NCI-H2171 (cell line): ENCODE measurements at places on chromosomes 7 and 10.

DNA sequence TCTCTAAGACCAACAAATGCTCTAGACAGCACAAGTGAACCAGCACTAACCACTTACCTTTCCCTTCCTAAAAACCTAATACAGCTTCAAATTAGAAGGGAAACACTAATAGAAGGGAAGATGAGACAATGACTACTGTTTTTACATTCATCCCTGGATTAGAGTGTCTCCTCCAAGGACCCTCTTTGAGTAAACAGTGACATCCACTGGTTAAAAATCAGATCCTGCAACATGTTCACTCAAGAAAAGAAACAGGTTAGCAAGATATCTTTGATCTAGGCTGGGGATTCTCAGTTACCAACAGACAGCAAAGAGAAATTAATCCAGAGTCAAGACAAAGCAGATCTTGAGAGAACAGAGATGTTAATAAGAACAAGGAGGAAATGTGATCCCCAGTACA, 177.7 kb upstream of the GHITM start:
- DNase-seq: peak; percentile 32

DNA sequence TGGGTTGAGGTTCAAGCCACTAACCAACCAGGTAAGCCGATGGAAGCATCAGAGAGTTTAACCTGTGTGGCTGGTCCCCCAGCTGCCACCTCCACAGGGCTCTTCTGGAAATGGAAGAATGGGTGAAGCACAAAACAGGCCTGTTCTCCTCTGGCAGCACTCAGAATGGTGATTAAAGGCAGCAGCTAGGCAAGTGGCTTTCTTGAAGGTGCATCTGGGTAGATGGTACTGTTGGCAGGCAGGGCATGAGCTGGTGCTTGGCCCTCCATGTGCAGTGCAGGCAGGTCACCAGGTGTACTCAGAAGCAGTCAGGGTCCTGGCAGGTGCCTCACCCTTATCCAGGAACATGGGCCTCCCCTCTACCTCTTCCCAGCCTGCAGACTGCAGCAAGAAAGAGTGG, 11.5 kb downstream of the AKR1E2 start:
- no peak for DNase-seq

- no peak for DNase-seq
These were observed 364.7 kb downstream of the RPS24 start for GRCh38 chr10:78398382-78398781.

DNA sequence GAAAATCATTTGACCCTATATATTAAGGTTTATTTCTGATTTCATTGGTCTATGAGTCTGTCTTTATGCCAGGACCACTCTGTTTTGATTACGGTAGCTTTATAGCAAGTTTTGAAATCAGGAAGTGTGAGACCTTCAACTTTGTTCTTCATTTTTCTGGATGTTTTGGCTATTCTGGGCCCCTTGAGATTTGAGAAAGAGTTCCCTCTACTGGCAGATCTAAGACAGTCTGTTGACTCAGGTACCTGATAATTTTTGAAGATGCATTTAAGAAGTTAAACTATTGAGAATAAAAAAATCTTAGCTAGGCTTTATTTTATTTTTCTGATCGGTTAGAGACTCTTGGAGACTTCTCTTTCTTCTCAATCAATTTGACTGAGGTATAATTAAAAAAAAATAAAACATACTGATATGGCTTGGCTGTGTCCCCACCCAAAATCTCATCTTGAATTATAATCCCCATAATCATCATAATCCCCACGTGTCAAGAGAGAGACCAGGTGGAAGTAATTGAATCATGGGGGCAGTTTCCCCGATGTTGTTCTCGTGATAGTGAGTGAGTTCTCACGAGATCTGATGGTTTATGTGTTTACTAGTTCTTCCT, 209.2 kb downstream of the SNX10 start:
- DNase-seq: peak; percentile 30

- DNase-seq: no peak
These were observed 167.5 kb downstream of the ITGB1 start for GRCh38 chr10:32790483-32790882.

GRCh38 chr10:10699427-10699826, 318.2 kb upstream of the CELF2 start:
- no peak for DNase-seq

GRCh38 chr10:127848226-127848625, 44.5 kb downstream of the CLRN3 start:
- DNase-seq: no peak

DNA sequence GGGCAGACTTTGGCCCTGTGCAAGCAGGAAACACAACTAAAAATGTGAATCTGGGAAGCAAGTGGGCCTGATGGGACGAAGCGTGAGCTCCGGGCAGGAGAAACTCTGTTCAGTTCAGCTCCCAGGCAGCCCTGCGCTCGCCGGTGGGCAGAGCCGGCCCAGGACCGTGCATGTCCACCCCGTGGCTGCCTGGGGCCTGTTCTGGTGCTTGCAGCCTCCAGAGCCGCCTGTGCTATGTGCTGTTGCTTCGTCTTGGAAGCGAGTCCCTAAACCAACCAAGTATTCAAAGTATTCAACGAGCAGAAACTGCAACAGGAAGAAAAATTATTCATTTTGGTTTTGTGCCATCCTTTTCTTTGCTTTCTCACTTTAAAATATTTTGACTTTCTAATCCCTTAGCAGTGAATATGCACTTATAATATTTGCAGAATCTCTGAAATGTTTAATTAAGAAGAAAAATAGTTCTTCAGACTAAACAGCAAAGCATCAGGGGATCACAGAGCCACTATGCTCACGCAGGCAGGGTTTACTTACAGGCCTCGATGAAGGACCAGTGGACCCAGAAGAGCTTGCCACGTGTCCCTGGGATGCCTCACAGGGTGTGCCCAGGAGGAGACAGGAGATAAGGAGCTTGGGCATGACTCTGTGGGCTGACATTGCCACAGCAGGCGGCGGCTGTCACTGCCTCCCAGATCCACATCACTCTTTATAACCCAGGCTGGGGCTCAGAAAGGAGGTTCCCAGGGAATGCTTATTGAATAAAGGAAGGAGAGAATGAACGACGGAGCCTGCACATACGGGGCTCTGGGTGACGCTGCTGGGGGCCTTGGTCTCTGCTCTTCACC, 45.6 kb downstream of the VIPR2 start:
- DNase-seq: no peak

- no peak for DNase-seq
These were observed 235.6 kb upstream of the POM121L12 start for GRCh38 chr7:52799817-52800216.

DNA sequence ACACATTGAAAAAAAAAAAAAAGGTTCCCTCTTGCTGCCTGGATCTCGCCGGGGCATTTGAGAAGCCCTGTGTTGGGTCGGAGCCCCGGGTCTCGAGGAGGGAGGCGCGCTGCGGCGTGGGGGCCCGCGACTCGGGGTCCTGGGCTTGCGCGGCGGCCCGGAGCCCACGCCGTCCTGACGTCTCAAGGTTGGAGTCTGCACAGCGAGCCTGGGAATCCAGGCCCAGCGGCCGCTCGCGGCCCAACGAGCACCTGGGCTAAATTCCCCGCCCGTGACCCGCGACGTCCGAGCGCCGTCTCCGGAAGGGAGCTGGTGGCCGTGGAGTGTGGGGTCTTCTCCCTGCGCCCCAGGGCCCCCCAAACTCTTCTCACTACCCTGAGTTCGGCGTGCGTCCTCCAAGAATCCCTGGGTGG, 1.4 kb upstream of the CTBP2 start:
- DNase-seq: no peak

DNA sequence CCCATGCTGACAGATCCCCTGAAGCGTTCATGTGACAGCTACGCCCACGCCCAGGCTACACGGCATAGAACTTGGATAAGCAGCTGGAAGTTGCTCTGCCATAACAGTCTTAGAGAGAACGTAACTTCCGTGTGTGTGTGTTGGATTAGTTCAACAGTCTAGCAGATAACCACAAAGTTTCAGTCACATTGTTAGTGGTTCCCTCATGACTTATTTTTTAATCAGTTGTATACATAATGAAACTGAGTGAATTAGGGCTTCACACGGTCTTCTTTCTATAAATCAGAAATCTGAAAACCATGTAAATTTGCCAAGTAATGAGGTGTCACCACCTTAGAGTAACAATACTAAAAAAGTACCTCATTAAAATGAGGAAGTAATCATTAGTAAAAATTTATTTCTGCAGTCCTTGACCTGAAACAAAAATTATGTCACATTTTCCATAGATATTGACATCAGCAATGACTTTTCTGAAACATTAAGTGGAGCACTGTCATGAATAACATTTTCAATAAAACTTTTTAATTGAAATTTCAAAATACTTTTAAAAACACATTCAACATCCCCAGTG, 21.7 kb upstream of the MACC1 start:
- no peak for DNase-seq

GRCh38 chr7:95549818-95550529, 46.3 kb downstream of the PDK4 start:
- DNase-seq: peak; percentile 7

DNA sequence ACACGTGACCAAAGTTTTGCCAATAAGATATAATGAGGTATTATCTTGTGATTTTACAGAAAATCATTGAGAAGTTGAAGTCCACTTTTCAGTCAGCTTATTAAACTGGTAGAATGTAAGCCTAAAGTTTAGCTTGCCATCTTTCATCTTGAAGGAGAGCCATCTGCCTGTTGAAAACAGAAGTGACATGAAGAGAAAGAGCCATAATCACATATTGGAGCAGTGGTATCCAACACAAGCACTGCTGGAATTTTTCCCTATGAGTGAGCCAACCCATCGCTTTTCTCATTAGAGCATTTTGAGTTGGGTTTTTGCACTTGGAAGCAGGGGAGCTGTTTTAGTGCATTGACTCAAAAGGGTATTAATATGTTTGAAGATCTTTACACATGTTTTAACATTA, 117.6 kb upstream of the FERD3L start:
- DNase-seq: no peak

- DNase-seq: no peak
These were observed 88.8 kb downstream of the SUGCT start for GRCh38 chr7:40223451-40224127.

DNA sequence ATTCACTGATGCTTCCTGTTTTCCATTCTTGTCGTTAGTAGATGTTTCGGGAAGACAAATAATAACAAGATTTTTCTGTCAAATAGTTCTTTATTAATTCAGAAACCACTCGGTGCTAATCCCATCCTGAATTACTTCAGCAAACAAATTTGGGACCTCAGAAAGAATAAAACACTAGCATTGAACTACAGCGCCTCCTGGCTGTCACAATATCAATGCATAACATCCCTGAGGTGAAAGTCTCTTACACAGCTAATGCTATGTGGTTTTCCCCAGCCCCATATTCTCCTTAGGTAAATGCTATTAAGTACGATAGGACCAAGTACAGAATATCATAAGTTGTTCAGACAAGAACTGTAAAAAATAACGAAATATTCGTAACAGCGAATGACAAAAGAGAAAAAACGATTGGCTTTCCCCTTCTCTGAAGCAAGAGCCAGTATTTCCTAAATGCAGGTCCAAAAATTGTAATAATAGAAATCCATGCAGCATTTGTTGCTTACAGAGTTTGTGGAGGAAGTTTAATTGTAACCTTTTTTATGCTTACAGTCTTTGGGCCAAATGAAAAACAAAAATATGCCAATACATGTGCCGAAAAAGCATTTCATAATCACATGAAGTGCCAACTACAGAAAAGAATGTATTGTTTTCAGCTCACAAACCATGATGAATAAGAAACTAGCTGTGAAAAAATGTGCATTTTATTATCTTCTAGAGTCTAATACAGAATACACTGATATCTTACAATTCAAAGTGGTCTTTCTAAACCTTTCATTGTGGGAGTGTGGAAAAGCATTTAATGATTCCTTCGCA, 47.3 kb downstream of the MYPN start:
- DNase-seq: no peak

- no peak for DNase-seq
These were observed 47.5 kb downstream of the EPC1 start for GRCh38 chr10:32299354-32299980.

GRCh38 chr7:157585113-157585861, 248.5 kb downstream of the DNAJB6 start:
- DNase-seq: no peak

- DNase-seq: no peak
These were observed 80.2 kb downstream of the ZEB1 start for GRCh38 chr10:31399171-31399570.

GRCh38 chr7:1843921-1844335, 173.9 kb downstream of the ELFN1 start:
- no peak for DNase-seq

DNA sequence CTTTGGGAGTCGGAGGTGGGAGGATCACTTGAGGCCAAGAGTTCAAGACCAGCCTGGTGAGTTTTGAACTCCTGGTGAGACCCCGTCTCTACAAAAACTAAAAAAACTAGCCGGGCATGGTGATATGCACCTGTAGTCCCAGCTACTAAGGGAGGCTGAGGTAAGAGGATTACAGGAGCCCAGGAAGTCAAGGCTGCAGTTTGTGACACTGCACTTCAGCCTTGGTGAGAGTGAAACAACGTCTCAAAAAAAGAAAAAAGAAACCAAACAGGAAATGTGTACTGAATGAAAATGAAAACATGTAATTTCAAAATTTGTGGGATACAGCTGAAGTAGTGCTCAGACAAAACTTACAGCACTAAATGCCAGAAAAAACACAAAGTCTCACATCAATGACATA, 7.6 kb downstream of the ARHGAP12 start:
- DNase-seq: no peak

DNA sequence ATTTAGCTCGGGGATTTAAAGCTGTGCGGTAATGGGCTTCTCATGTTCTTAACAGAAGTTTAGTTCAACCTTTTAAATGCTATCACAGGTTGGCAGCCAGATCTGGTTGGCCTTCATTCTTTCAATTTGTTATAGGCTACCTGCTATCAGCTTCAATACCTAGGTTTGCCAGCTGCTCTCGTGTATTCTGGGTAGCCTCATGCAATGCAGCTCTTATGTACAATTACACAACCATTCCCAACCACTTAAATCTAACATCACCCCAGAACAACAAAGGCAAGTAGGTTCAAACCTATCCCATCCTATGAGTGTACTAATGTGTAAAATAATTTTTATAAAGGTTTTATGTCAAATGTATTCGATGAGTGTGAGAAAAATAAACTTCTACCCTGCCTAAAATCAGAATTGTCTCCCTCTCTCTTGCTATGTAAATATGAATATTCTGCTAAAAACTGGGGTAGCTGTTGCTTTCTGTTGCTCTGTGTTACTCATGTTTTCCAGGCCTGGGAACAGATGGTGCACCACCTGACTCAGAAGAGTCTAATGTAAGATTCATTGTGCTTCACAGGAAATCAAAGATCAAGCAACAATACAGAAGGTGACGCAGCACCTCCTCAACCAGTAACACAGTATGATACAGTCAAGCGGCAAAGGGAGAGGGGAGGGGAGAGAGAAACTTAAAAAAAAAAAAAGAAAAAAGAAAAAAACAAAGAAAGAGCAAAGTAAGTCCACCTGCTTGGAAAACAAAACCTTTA, 188.6 kb downstream of the ETV1 start:
- DNase-seq: peak; percentile 91

GRCh38 chr7:11951909-11952308, 119.9 kb upstream of the THSD7A start:
- DNase-seq: no peak

DNA sequence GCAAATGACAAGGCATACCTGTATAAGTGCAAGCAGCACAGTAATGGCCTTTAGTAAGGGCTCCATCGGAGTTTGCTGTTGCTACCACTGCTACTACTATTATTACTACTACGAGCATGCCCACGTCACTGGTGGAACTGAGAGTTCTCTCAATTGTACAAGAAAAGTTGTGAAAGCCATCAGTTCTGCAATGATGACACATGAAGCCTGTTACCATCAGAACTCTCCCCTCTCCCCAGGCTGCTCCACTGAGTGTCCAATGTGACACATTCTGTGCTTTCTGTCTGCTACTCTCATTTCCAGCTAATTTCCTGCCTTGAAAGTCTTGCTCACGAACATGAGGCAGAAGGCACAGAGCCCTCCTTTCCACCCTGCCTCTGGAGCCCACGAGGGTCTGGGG, 263.2 kb upstream of the MGMT start:
- DNase-seq: no peak
